ENCODE measurements at places on chromosomes 2 and 18.
A peak's percentile ranks its signal among the peaks of the same experiment; 100 is the strongest.

DNA sequence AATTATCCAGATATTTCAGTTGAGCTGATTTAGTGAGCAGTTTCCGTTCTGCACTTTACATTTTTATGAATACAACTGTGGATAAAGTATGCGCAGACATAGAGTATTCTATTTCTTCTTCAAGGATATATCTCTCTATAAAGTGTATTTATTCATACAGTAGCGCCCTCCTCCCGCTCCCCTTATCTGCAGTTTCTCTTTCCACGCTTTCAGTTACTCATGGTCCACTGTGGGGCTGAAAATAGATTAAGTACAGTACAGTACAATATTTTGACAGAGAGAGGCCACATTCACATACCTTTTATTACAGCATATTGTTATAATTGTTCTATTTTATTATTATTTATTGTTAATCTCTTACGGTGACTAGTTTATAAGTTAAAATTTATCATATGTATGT, 19.7 kb upstream of the FHL2 start:
- DNase-seq = no peak

GRCh38 chr2:18829251-18829902, 240.0 kb upstream of the NT5C1B start:
- no peak for DNase-seq

DNA sequence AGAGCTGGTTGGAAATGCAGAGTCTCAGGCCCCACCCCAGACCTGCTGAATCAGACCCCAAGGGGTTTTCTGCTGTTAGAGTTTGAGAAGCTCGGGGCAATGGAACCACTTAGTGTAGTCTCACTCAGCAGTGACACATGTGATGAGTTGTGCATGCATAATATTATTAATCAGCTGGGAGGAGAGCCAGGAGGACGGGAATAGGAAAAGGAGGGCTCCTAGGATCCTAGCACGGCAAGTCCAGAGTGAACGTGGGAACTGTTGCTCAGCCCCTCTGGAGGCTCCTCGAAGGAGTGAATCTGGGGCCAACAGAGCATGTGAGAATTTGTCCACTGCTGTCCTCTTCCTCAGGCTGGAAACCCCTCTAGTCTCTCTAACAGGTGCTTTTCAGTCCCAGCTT, 87.1 kb downstream of the HS1BP3 start:
- DNase-seq = no peak

- DNase-seq = no peak
Observed at GRCh38 chr2:36266536-36267121, 88.9 kb upstream of the CRIM1 start.

DNA sequence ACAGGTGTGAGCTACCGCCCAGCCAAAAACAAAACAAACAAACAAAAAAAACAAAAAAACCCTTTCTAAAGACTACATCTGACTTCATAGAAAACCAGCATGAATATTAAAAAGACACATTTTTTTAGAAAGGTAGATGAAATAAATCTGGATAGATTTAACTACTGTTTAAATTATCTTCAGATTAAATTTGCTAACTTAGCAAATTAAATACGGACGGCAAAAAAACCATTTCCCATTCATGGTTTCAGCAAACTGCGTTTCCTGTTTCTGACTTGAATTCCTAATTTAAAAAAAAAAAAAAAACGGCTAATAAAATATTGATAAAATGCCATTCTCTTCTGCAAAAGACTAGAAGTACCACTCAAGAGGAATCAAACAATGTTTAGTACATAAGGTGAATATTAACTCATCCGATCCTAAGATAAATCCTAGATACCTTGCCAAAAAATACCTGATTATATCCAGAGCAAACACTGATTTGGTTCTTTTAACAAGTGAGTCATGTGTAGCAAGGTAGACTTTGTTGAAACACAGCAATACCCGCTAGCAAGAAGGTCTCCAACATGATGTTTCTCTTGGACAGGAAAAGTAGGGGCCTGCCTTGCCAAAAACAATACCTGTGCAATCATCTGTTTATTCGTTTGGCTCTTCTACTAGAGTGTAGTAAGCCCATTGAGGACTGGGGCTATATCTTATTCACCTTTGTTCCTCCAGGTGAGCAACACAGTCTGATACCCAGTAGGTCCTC, 96.2 kb downstream of the BARD1 start:
- no peak for DNase-seq

GRCh38 chr2:188238386-188238785, 53.3 kb upstream of the GULP1 start:
- no peak for DNase-seq

GRCh38 chr2:18940184-18940583, 350.8 kb upstream of the NT5C1B start:
- no peak for DNase-seq

GRCh38 chr2:216687111-216687510, 8.2 kb downstream of the IGFBP5 start:
- no peak for DNase-seq

DNA sequence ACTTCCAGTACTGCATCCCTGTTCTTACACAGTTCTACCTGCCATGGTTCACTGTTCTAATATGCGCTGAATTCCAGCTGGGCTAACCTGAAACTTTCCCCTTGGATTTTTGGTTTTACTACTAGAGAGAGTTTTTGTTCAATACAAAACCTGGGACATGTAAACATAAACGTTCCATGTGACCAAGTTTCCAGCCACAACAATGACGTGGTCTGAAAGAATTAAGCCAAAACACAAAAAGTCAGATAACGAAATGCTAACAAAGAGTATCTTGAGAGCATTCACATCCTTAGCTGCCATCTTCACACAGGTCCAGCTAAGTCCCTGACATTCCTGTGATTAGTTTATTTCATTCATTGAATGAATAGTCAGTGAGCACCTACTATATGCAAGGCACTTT, 467.0 kb upstream of the PKDCC start:
- DNase-seq = no peak

DNA sequence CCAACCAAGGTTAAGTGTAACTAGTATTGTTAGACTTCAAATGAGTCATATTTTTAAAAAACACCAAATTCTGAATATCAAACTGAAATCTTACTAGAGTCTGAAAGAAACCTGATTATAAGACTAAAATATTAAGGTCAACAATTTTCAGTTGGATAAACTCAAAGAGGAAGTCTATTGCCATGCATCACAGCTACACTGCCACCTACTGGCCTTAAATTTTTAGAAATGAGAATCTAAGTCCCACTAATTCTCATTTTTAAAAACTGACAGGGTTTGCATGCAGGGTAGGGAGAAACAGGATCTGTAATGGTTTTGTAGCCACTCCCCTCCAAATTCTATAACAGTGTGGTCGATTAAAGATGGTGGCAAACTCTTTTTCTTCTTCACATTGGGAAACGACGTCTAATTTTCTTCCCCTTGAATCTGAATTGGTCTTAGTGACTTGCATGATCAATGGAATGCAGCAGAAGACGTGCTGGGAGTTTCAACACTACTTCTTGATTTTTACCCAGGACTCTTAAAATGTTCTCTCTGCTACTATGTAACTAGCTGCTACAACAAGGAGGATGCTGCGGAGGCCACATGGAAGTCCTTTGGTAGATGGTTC, 176.1 kb upstream of the SESTD1 start:
- DNase-seq = no peak

DNA sequence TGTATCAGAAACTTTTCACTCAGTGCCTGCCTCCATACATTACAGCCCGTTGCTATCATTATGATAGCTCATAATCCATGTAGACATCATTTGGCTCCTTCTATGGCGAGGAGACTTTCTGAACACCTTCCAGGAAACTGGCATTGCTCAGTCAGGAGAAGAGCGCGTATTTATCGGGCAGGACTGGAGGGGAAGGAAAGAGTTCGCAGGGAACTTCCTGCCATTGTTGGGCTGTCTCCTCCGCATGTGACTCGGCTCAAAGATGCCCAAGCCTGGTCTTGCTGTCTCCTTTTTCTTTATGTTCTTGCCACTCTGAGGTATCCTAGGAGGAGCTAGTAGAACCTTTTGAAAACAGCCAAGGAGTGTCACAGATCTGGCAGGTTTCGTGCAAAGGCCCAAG, 156.8 kb downstream of the CTIF start:
- DNase-seq = no peak

GRCh38 chr2:126698376-126698775, 42.4 kb downstream of the GYPC start:
- DNase-seq = no peak

DNA sequence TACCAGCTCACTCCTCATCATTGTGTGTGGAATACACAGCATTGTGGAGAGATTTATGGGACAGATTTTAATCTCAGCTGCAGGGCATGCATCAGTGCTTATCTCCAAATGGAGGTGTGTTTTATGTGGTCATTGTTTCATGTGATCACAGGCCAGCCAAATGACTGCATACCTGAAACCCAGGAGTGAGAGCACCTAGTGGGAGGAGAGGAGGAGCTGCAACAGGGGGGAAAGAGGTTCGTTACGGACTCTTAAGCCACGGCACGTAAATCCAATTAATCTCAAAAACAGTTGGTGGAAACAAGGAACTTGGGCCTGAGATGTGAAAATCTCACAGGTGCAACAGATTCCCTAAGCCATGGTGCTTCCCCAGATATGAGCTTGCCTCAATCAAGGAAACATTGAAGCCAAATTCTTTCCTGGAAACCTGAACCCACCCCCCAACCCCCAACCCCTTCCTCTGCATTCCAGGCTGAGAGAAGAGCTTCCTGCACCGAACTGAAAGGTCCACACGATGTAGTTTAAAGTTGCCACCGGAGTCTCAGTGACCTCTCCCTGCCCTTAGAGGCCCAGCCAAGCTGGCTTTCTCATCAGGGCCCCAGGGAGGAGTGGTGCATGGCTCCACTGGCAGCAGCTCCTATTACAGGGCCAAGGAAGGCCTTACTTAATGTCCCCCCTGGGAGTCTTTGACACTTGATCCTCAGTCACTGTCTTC, 167.4 kb downstream of the C1D start:
- peak; percentile 35 for DNase-seq

GRCh38 chr18:31402026-31402373, 25.4 kb downstream of the DSG4 start:
- DNase-seq = no peak

DNA sequence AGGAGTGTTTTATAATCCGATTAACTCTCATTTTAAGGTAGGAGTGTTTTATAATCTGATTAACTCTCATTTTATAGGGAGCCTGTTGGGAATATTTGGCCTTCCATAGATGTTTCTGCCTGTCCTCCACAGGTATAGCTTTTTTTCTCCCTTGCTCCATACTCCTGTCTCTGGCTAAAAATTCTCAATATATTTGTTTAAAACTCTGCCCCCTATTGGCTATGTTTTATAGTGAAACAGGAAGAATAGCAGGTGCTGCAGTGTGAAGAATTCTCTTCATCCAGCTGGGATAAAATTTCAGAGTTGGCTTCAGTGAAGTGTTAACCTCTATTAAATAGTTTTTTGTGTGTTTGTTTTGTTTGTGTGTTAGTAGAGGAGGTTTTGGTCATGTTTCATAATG, 1046.0 kb upstream of the TMEFF2 start:
- peak; percentile 4 for DNase-seq

GRCh38 chr2:24768013-24768412, 25.2 kb downstream of the PTRHD1 start:
- no peak for DNase-seq

GRCh38 chr2:105368759-105369408, 30.0 kb downstream of the FHL2 start:
- no peak for DNase-seq

DNA sequence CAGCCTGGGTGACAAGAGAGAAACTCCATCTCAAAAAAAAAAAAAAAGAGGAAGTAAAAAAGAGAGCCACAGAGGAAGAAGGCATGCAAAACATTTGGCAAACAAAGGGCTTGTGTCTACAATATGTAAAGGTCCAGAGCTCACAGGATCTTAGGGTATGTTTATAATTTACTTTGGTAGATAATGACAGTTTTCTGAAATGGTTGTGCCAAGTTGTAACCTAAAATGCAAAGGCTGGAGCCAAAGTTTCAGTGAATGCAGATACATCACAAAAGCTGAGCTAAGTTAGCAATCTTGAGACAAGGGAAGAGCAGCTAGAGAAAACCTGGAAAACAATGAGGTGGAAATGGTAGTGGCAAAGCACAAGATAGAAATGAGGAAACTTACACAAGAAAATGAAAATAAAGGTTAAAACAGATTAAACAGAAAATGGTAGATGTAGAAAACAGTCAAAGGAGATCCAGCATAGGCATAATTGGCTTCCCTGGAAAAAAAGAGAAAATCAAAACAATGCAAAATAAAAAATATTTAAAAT, 77.5 kb upstream of the HK2 start:
- no peak for DNase-seq

DNA sequence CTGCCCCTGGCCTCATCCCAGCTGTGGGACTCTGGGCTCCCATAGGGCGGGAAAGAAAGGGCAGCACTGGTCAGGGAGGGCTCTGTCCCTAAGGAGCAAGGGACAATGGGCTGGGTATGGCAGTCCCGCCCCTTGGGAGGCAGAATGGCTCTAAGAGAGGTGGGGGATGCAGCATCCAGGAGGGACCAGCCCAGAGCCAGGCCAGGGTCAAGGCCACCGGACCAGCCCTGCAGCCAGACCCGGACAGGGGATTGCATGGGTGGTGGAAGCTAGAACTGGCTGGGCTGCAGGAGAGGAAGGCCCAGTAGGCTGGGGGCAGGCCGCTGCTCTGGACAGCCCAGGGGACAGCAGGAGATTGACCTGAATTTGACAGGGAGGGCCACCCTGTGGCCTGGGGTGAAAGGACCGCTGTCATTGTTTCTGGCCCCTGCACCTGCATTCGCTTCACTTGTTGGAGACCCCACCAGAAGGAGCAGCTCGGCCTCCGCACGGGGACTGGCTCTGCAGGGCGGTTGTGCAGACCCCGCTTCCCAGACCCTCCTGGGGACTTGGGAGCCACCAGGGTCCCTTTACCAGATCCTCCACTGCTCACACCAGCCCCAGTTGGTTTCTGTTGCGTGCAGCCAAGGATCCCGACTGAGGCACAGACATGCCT, 14.6 kb downstream of the RAMP1 start:
- DNase-seq = no peak

DNA sequence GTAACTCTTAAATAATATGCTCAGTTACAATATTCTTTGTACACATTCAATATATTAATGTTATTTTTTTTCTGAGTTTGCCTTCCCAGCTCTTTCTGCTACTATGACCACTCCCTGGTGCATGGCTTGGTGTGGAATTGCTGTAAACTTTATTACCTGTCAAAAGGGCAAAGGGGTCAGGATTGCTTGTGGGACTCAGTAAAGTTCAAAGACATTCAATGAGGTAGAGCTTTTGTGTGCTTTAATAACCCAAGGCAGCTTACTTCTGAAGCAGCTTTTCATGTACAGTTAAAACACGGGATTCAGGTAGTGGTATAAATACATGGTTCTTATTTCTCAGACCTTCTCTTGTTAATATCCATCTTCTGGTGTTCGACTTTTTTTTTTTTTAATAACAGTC, 132.8 kb downstream of the MEIS1 start:
- DNase-seq = no peak
